Stimulated activated CD8-positive, alpha-beta memory T cell treated with anti-CD3 and anti-CD28 coated beads, Interleukin-15, amount 100 ng/mL, for 4 hours (primary cell): ENCODE measurements at places on chromosomes 2 and 18.

DNA sequence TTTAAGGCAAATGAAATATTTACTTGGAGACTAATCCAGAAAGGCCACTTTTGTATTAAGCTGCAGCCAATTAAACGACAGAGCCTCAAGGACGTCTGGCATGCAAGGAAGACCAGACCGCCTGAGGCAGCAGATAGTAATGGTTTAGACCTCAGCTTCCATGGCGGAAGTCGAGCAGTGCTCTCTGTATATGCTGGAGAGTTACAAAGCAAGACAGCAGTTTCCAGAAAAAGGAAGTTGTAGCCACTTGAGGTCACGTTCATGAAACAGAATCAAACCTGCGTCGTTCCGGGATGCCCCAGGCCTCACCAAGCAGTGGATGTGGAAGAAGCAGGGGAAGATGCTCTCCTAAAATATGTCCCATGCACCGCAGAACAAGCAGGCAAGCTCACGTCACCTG is 142.0 kb downstream of the PTGR3 start:
- no peak for DNase-seq

DNA sequence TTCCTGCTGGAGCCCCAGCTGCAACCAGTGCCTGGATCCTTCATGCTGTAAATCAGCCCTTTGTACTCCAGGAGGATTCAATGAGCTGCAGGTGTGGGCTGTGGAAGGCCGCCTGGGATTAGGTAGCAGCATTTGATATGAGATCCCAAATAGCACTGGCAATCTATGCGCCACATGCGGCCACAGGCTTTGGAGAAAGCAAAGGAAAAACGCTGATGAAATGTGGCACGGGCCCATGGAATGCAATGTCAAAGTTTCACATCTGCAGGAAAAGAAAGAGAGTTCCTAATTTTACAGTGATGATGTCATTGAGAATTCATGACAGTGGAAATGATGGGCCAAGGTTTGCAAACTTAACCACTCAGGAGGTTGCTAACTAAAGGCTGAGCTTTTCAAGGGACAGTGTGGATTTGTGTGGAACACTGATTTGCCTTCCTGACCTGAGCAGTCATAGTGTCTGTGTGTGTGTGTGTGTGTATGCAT is 216.4 kb upstream of the OSR1 start:
- no peak for DNase-seq

DNA sequence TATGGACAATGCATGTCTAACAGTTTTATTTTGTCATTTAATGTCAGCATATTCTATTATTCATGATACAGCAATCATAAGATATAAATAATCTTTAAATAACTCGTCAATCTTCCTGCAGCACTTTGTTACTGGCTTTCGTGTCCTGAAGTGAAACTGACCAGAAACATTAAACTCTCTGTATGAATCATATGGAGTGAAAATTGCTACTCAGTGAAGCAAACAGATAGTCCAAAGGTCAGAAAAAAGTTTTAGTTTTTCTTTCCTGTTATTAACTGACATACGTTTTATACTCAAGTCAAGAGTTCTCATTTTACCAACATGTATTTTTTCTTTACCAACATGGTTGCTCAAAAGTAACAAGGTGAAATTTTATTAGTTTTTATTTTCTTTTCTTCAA is 106.8 kb upstream of the GALNT5 start:
- DNase-seq = no peak

- DNase-seq = no peak
Measured at GRCh38 chr18:8751692-8752091, 46.3 kb downstream of the MTCL1 start.

DNA sequence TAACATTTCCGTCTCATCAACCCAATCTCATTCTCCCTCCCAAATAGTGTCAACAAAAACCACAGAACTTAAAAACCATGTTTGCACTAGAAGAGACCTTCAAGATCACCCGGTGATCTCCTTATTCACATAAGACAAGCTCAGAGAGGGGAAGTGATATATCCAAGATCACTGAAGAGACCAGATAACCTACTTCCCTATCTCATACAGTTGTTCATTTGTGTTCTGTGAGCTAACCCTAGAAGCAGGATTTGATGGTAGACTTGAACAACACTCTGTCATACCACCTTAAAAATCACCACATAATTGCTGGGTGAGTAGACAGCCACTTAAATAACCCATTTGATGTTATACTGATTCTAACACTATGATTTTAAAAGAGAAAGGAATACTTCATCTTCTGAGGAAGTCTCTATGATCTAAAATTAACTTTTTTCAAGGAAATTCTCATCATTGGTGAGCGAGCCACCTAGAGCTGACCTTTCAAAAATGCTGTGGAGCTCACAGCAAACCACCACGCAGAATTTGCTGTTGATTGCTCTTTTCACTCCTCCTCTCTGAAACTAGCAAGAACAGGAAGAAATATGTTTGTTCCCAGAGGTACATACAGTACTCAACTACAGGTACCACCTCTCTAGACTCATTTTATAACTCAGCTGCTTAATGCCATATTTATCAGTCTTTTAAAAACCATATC is 15.1 kb downstream of the AAK1 start:
- no peak for DNase-seq

GRCh38 chr2:160484859-160485520 is 8.6 kb downstream of the RBMS1 start:
- no peak for DNase-seq

DNA sequence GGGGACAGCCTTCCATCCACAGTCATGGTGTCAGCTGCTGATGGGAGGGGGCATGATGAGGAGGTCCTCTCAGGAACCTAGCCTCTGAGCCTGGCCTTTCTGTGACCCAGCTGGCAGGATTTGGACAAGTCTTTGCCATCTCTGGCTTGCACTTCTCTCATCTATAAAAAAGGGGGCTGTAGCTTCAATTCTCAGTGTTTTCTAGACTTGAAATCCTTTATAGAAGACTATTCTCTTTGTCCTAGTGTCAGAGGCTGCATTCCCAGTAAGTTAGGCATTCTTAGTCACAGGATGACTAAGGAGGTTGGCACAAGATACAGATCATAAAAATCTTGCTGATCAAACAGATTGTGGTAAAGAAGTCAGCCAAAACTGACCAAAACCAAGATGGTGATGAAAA is 958.5 kb downstream of the CNTNAP5 start:
- DNase-seq = no peak

- no peak for DNase-seq
Measured at GRCh38 chr2:55620123-55620779, 2.8 kb upstream of the PPP4R3B start.

- DNase-seq = no peak
Measured at GRCh38 chr2:167942366-167943081, 304.9 kb downstream of the STK39 start.

- DNase-seq = no peak
Measured at GRCh38 chr2:20509770-20510490, 63.1 kb downstream of the RHOB start.

DNA sequence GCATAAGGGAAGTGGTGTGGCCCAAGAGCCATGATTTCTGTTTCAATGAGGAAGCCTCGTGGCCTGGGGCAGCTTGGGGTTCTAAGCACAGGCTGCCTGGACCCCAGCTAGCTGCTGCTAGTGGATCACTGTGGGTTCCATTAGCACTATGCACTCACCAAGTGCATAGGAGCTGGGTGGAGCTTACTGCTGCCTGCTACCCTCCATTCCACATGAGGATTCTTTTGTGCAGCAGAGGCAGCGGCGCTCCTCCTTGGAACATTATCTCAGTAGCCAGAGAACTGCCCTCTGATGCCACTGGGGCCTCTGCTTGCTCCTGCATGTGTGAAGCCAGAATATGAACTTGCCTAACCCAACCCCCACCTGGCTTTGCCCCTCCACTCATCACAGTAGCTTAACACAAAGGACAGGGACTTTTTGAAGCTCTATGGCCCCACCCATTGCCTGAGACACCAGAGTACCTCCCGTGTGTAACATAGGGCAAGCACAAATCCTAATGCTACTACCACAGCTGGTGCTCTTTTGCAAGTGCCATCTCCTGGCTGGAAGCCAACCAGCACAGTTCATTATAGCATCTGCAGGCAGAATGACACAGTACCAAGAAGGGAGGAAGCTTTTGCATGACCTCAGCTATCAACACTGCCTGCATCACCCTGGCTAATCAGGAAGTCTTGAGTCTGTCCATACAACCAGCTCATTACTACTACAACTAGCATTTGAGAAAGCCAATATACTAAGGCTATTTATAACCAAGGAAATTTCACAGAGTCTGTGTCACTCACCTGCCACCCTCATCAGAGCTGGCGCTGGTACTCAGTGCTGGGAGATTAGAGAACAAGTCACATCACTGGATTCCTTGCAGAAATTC is 297.0 kb upstream of the GULP1 start:
- no peak for DNase-seq

- DNase-seq = no peak
Measured at GRCh38 chr2:225103737-225104141, 61.5 kb upstream of the DOCK10 start.

DNA sequence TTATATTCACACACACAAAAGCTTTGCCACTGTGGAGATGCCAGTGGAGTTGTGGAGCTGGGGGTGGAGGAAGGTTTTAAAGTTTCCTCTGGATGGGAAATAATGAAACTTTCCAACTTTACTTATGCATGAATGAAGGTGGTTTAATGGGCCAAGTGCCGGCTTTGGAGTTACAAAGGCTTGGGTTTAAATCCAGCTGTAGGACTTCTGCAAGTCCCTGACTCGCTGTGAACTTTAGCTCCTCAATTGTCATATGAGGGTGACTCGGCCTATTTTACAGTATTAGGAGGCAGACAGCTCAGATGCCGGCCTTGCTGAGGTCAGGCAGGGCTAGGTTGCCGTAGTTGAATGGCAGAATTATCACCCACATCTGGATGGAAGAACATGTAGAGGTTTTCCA is 415.8 kb upstream of the TRIB2 start:
- DNase-seq = no peak
